Activated T-helper 1 cell treated with anti-CD3 and anti-CD28 coated beads, Interleukin-12 subunit alpha, Interleukin-12 subunit beta, Interleukin-2, Interleukin-4 antibody, amounts not matched to agents 30 ng/mL and 10 ng/mL and 1 ng/mL, durations not matched to agents 14 hours and 24 hours and 36 hours (primary cell): ENCODE measurements at places on chromosomes 5 and 9. TPM values are rescaled to one million over a fixed set of nuclear protein-coding genes. Genes with fewer than 3 reads are reported as not detected.

DNA sequence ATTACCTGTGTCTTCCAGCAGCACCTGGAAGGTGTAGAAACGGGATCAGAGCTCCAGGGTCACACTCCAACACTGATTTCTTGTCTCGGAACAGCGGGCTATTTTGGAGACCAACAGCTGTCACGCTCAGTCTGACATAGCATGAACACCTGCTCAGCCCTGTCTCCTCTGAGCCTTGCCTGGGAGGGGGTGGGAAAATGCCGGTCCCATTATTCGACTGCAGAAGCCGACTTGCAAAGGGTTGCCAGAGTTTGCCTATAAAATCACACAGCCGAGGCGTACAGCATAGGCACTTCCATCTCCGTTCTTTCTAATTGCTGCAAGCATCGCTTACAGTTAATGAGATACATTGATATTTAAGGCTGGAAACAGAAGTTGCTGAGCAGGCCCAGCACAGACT lies 300.8 kb upstream of the MSX2 start:
- no peak overlapping the region for H3K4me3 ChIP-seq
- H3K27me3 ChIP-seq = peaks cover 4% of the 10 kb centered on the region
- no peak for DNase-seq

Gene CDH9
- total RNA-seq = not detected in 2 replicates

Gene MELK
- 46.4 and 48.3 TPM in 2 replicates for total RNA-seq

- H3K27ac ChIP-seq = no peak overlapping the region
- no peaks in the 10 kb centered on the region for H3K36me3 ChIP-seq
- H3K4me1 ChIP-seq = no peaks in the 10 kb centered on the region
- no peak for DNase-seq
- H3K27me3 ChIP-seq = peaks cover 5% of the 10 kb centered on the region
- H3K4me3 ChIP-seq = no peak overlapping the region
Observed at GRCh38 chr5:34831303-34831702, 7.7 kb upstream of the TTC23L start.

- H3K36me3 ChIP-seq = no peaks in the 10 kb centered on the region
- no peak for DNase-seq
- no peaks in the 10 kb centered on the region for H3K4me1 ChIP-seq
- H3K27me3 ChIP-seq = peaks cover 14% of the 10 kb centered on the region
Observed at GRCh38 chr5:78612227-78613150, 36.1 kb downstream of the LHFPL2 start.

DNA sequence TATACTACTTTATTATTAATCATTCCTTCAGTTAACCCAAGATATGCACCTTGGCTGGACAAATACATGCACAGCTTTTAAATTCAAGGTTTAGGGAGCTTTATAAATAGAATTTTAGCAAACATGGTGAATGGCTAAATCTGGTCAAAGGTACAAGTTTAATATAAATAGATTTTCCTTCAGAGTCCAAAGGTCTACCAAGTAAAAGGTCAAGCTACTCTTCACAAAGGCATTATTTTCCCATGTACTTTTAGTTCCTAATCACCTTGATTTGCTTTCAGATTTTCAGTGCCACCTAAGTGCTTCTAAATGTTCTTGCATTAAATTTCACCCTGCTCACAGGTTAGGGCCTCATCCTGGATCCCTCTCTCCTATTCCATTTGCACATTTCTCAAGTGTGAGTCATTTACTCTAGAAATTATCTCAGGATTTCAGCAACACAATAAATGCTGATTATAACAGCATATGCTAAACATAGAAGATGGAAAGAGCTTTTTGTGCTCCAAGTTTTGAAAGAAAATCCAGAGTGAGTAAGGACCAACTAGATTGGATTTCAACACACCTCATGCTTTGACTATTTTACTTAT lies 459.4 kb upstream of the ITGA1 start:
- no peaks in the 10 kb centered on the region for H3K4me1 ChIP-seq
- DNase-seq = no peak
- no peaks in the 10 kb centered on the region for H3K27me3 ChIP-seq
- H3K36me3 ChIP-seq = no peaks in the 10 kb centered on the region

GRCh38 chr5:74402553-74402952 lies 238.0 kb downstream of the ENC1 start:
- H3K4me1 ChIP-seq = peaks cover 4% of the 10 kb centered on the region
- DNase-seq = no peak
- H3K36me3 ChIP-seq = no peaks in the 10 kb centered on the region
- H3K27ac ChIP-seq = no peak overlapping the region
- no peak overlapping the region for H3K4me3 ChIP-seq

Gene NUTM2G
- not detected in 2 replicates for total RNA-seq

Gene IL7R
- total RNA-seq = 47.2 and 50.8 TPM in 2 replicates

- no peaks in the 10 kb centered on the region for H3K36me3 ChIP-seq
- no peak overlapping the region for H3K4me3 ChIP-seq
- no peak for DNase-seq
- H3K27me3 ChIP-seq = no peaks in the 10 kb centered on the region
- H3K27ac ChIP-seq = no peak overlapping the region
Observed at GRCh38 chr5:158200619-158201018, 341.7 kb upstream of the CLINT1 start.

DNA sequence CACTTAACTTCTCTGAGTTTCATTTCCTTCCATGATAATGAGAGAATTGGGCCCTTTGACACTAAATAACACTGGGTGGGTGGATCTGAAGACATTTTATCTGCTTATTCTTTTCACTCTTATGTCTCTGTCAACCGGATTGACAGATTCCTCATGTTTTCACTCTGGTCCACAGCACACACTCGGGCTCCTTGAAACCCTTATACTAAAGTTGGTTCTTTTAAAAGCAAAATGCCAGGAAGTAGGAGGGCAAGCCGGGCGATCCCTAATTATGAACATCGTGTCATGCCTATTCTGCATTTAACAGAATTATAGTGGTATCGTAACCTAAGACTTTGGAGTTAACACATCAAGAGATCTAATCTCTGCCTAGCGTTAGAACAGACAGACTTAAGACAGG lies 28.2 kb upstream of the CREBRF start:
- H3K27ac ChIP-seq = no peak overlapping the region
- H3K4me1 ChIP-seq = no peaks in the 10 kb centered on the region
- H3K36me3 ChIP-seq = peaks cover 3% of the 10 kb centered on the region
- no peaks in the 10 kb centered on the region for H3K27me3 ChIP-seq
- no peak for DNase-seq

GRCh38 chr9:101650142-101650541 lies 55.4 kb upstream of the PPP3R2 start:
- H3K36me3 ChIP-seq = no peaks in the 10 kb centered on the region
- H3K4me1 ChIP-seq = no peaks in the 10 kb centered on the region
- DNase-seq = no peak
- H3K4me3 ChIP-seq = no peak overlapping the region
- no peak overlapping the region for H3K27ac ChIP-seq
- H3K27me3 ChIP-seq = peaks cover 1% of the 10 kb centered on the region

- no peaks in the 10 kb centered on the region for H3K4me1 ChIP-seq
- H3K4me3 ChIP-seq = no peak overlapping the region
- DNase-seq = peak; percentile 67
- H3K27me3 ChIP-seq = peaks cover 9% of the 10 kb centered on the region
- H3K36me3 ChIP-seq = no peaks in the 10 kb centered on the region
Observed at GRCh38 chr9:91711755-91712601, 238.1 kb downstream of the ROR2 start.

Gene TLR4
- not detected in 2 replicates for total RNA-seq

Gene PCDHGB2
- 0.47 and 0.93 TPM in 2 replicates for total RNA-seq

GRCh38 chr5:142225141-142225540 lies 99.7 kb downstream of the SPRY4 start:
- peaks cover 12% of the 10 kb centered on the region for H3K27me3 ChIP-seq
- H3K36me3 ChIP-seq = no peaks in the 10 kb centered on the region
- peaks cover 27% of the 10 kb centered on the region for H3K4me1 ChIP-seq
- no peak overlapping the region for H3K4me3 ChIP-seq
- H3K27ac ChIP-seq = no peak overlapping the region
- DNase-seq = no peak

DNA sequence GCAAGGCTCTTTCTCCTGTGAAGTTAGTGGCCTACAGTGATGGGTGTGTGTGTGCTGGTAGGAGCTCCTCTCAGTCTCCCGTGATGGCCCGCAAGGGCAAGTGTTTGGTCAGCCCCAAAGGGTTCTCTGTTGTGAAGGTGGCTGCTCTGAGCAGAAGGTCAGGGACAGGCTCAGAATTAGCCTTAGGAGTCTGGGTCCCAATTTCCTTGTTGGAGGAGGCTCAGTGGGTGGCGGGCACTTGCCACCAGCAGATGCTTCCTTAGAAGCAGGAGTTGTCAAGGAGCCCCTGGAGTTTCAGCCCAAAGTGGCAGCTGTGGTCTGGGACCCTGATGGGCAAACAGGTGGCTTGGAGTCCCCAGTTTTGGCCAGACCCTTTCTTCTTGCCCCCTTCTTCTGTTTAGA lies 154.4 kb downstream of the MACROH2A1 start:
- H3K4me3 ChIP-seq = no peak overlapping the region
- H3K36me3 ChIP-seq = no peaks in the 10 kb centered on the region
- H3K27me3 ChIP-seq = peaks cover 1% of the 10 kb centered on the region
- no peak overlapping the region for H3K27ac ChIP-seq
- DNase-seq = no peak

GRCh38 chr9:114446036-114446435 lies 58.3 kb upstream of the AKNA start:
- H3K27ac ChIP-seq = no peak overlapping the region
- no peak for DNase-seq
- H3K4me1 ChIP-seq = no peaks in the 10 kb centered on the region
- H3K4me3 ChIP-seq = no peak overlapping the region

Gene COL15A1
- total RNA-seq = 0.02 and 0.05 TPM in 2 replicates
